ENCODE measurements at places on chromosomes 13 and 19.

- H3K27ac ChIP-seq = no peak overlapping the region
- DNase-seq = no peak
- no peaks in the 10 kb centered on the region for H3K27me3 ChIP-seq
- no peak overlapping the region for H3K4me3 ChIP-seq
- no peaks in the 10 kb centered on the region for H3K36me3 ChIP-seq
Measured at GRCh38 chr13:31849206-31849605, 109.9 kb downstream of the RXFP2 start.

- no peak overlapping the region for H3K27ac ChIP-seq
- H3K36me3 ChIP-seq = no peaks in the 10 kb centered on the region
- DNase-seq = no peak
- no peaks in the 10 kb centered on the region for H3K27me3 ChIP-seq
Measured at GRCh38 chr19:42412227-42412626, 15.0 kb downstream of the LIPE start.

GRCh38 chr13:50370303-50370950 is 355.2 kb downstream of the KCNRG start:
- H3K4me1 ChIP-seq = peaks cover 8% of the 10 kb centered on the region
- no peak overlapping the region for H3K27ac ChIP-seq
- no peak for DNase-seq
- H3K4me3 ChIP-seq = no peak overlapping the region

GRCh38 chr19:45630463-45630862 is 8.7 kb downstream of the EML2 start:
- no peak overlapping the region for H3K27ac ChIP-seq
- H3K4me1 ChIP-seq = peaks cover 8% of the 10 kb centered on the region

DNA sequence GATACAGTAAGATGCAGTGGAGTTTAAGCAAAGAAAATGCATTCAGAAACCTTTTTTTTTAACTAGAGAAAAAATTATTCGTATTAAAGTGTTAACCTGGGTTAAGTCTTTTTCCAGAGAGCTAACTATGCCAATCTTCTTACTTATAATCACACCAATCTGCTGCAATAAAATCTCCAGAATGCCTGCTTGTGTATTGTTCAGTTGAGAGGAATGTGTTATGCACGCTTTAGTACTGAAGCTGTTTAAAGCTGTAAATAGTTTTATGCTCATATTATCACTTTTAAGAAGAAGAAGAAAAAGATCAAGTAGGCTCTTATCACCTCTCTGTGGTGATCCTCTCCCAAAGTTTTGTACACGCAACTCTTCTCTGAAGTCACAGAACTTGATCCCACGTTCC is 528.7 kb downstream of the RFC3 start:
- DNase-seq = no peak
- no peak overlapping the region for H3K27ac ChIP-seq
- no peaks in the 10 kb centered on the region for H3K36me3 ChIP-seq
- H3K4me1 ChIP-seq = no peaks in the 10 kb centered on the region

GRCh38 chr13:107830804-107831203 is 384.5 kb downstream of the LIG4 start:
- H3K4me3 ChIP-seq = no peak overlapping the region
- no peak for DNase-seq
- H3K4me1 ChIP-seq = peaks cover 4% of the 10 kb centered on the region
- no peaks in the 10 kb centered on the region for H3K27me3 ChIP-seq

GRCh38 chr19:33303791-33304345 is 1.5 kb upstream of the CEBPA start:
- H3K36me3 ChIP-seq = no peaks in the 10 kb centered on the region
- peak overlapping the region; percentile 81 for H3K27ac ChIP-seq
- peaks cover 15% of the 10 kb centered on the region for H3K4me1 ChIP-seq
- peaks cover 8% of the 10 kb centered on the region for H3K27me3 ChIP-seq
- DNase-seq = no peak
- peak overlapping the region; percentile 66 for H3K4me3 ChIP-seq

GRCh38 chr13:97583907-97584497 is 150.0 kb downstream of the RAP2A start:
- no peaks in the 10 kb centered on the region for H3K27me3 ChIP-seq
- H3K27ac ChIP-seq = no peak overlapping the region
- H3K4me3 ChIP-seq = no peak overlapping the region
- DNase-seq = no peak
- H3K4me1 ChIP-seq = no peaks in the 10 kb centered on the region

DNA sequence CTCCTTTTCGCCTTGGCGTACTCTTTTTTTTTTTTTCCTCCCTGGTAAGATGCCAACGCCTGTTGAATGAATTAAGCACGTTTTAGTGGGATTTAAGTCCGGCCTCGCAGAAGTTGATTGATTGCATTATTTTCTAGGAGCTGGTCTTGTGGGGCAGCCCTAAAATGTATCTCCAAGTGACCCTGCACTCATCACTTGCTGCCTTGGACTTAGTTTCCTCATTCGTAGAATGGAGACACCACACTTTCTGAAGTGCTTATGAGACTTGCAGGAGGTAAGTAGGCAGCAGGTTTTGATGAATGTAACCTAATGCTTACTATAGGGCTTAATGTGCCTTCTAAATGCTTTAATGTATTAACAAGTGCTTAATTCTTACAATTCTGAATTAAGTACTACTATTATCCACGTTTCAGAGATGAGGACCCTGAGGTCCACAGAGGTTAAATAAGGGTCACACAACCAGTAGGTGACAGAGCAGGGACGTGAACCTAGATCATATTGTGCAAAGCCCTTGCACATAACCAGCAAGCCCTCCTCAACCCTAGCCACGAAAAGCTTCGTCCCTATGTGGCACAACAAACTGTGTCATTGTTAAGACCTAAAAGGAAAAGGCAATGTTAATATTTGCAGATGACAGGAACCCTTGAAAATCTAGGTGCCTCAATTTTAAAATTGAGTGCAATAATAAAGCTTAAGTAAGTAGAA is 514 bp upstream of the ARGLU1 start:
- peak overlapping the region; percentile 99 for H3K27ac ChIP-seq
- H3K4me1 ChIP-seq = peaks cover 50% of the 10 kb centered on the region
- no peak for DNase-seq

GRCh38 chr13:90336507-90336906 is 1011.0 kb upstream of the MIR17HG start:
- no peaks in the 10 kb centered on the region for H3K4me1 ChIP-seq
- H3K27me3 ChIP-seq = no peaks in the 10 kb centered on the region
- H3K4me3 ChIP-seq = no peak overlapping the region
- DNase-seq = no peak
- no peak overlapping the region for H3K27ac ChIP-seq

- no peaks in the 10 kb centered on the region for H3K36me3 ChIP-seq
- DNase-seq = no peak
- H3K4me1 ChIP-seq = no peaks in the 10 kb centered on the region
- no peak overlapping the region for H3K4me3 ChIP-seq
- no peak overlapping the region for H3K27ac ChIP-seq
Measured at GRCh38 chr19:35062942-35063341, 21.4 kb downstream of the HPN start.

DNA sequence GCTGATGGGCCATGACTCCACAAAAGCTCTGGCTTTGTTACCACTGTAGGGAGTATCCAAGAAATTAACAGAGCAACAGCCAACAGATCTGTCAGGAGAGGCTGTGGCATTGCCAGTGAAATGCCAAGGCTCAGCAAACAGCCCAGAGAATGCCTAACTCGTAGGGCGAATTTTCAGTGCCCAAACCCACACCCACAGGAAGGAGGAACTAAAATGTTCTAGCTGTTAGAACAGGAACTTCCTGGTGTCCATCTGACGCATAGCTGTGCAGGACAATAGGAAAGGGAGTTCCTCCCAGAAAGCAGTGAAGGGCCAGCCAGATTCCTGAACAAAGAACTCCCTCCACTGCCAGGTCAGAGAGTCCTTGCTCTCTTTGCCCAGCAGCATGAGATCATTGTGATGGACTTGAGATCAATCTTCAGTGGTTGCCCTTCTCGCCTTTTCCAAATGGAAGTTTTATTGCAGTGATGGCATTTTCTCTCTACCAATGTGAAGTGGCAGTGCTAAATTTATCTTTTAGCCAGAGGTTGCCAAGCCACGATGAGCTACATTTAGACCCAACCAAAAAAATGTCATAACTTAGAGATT is 224.2 kb upstream of the STARD13 start:
- peak overlapping the region; percentile 80 for H3K27ac ChIP-seq
- no peaks in the 10 kb centered on the region for H3K27me3 ChIP-seq
- DNase-seq = no peak
- no peak overlapping the region for H3K4me3 ChIP-seq

DNA sequence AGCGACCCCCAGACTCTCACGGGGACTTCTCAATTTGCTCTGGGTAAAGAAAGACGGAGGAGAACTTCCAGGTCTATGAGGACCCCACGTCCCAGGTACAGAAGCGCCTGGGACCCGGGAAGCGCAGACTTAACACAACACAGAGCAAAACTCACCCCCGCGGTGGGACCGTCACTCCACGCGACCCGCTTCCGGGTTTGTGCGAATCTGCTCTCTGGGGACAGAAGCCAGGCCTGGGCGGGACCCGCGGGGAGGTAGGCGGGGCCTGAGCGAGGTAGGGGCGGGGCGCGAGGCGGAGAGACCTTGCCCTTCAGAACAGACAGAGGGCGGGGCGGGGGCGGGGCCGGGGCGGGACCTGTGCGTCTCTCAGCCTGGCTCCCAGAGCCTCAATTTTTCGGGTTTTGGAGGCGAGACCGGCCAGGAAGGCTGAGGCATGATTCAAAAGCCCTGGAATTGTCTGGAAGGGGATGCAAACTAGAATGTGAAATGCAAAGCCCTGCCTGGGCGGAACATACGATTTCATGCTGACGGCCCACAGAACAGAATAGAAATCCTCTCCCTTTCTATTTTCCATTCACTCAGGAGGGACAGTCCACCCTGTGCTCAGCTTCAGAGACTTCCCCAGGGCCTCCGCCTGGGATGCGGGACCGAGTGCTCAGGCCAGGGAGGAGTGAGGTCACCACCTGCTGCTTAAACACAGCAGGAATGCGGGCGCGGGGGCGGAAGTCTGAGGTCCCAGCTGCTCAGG is 19.3 kb upstream of the ZNF888 start:
- peak; percentile 98 for DNase-seq
- no peaks in the 10 kb centered on the region for H3K4me1 ChIP-seq
- no peaks in the 10 kb centered on the region for H3K27me3 ChIP-seq
- H3K4me3 ChIP-seq = peak overlapping the region; percentile 69
- H3K36me3 ChIP-seq = no peaks in the 10 kb centered on the region

DNA sequence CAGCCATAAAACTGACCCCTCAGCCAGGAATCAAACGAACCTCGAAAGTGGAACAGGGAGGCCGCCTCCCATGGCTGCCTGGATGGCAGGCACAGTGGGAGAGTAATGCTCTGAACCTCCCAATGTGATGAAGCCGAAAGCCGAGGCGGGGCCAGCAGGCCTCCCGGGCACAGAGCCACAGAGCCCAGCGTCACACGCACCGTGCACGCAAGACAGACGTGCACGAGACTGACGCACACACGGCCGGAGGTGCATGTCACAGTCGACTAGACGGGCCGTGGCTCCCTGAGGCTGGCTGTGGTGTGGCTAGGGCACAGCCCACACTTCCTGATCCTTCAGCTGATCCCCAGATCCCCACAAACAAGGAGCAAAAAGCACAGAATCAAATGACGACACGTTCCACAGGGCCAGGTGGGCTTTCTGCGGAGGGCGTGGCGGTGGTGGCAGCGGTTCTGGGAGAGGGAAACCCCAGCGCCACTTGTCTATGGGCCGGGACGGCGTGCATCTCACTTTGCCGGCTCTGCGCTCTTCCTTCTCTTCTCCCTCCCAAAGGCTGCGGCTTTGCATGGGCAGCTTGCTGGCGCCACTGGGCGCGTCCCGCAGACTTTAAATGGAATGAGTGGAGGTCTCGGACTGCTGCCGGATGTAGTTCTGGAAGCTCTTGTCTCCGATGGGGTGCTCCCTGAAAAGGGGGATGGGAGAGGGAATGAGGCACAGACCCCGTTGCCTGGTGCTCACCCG is 5.0 kb upstream of the C13orf46 start:
- H3K27ac ChIP-seq = no peak overlapping the region
- no peaks in the 10 kb centered on the region for H3K36me3 ChIP-seq
- no peak for DNase-seq
- no peaks in the 10 kb centered on the region for H3K4me1 ChIP-seq
- no peaks in the 10 kb centered on the region for H3K27me3 ChIP-seq

DNA sequence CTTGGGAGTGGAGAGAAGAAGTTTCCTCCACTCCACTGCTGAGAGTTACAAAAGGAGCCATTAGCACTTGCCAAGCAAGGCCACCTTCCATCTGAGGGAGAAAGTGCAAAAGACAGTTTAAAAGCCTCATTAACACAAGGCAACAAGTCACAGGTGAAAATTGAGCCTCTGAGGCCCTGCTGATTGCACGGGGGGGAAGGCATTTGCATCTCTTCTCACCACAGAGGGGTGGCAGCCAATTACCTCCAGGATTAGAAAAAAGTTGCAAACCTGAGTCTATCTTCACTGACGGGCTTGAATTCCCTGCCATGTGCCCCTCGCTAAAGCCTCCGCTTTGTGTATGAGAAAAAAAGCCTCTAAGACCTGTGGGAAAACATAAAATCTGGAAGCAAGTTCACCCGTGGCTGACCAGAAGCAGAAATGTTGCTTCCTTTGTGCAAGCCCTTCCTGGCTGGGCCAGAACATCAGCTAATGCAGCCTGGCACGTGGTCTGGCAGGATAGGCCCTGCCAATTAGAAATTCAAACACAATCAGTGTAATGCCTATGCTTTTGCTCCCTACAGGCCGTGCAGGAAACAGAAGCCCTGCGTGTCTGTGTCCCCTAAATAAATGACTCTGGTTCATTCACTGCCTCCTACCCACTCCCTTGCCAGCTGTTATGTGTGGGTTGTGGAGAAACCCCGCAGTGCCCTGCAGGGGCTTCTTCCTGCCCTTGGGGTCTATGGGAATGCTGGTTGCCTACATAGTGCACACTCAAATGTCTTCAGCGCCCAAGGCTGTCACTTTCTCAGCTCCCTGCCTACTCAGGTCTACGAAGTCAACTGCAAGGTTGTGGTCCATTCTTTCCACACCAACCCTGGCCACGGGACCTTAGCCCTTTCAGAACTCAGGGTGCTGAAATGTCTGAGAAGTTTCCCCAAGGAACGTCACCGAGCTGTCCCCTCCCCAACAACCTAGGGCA is 150.2 kb downstream of the UQCRFS1 start:
- no peak for DNase-seq
- H3K36me3 ChIP-seq = no peaks in the 10 kb centered on the region
- no peaks in the 10 kb centered on the region for H3K4me1 ChIP-seq
- no peak overlapping the region for H3K4me3 ChIP-seq
- no peaks in the 10 kb centered on the region for H3K27me3 ChIP-seq

- no peak overlapping the region for H3K4me3 ChIP-seq
- no peak for DNase-seq
- H3K27ac ChIP-seq = no peak overlapping the region
- H3K4me1 ChIP-seq = no peaks in the 10 kb centered on the region
- no peaks in the 10 kb centered on the region for H3K27me3 ChIP-seq
Measured at GRCh38 chr13:30851697-30852096, 54.4 kb upstream of the MEDAG start.

- H3K36me3 ChIP-seq = no peaks in the 10 kb centered on the region
- H3K27me3 ChIP-seq = no peaks in the 10 kb centered on the region
- no peak for DNase-seq
Measured at GRCh38 chr13:59679254-59679653, 484.5 kb downstream of the DIAPH3 start.

GRCh38 chr19:46985542-46986415 is 33.9 kb upstream of the NPAS1 start:
- H3K36me3 ChIP-seq = peaks cover 27% of the 10 kb centered on the region
- no peak for DNase-seq
- H3K4me1 ChIP-seq = peaks cover 46% of the 10 kb centered on the region
- H3K4me3 ChIP-seq = no peak overlapping the region
- H3K27me3 ChIP-seq = no peaks in the 10 kb centered on the region

- H3K4me3 ChIP-seq = no peak overlapping the region
- no peaks in the 10 kb centered on the region for H3K36me3 ChIP-seq
Measured at GRCh38 chr13:113050734-113051431, 54.7 kb upstream of the F7 start.

Data from left lung (tissue), 14 donors.